NCI-H1930 (cell line): ENCODE measurements at places on chromosomes 3 and 15.

GRCh38 chr15:48855501-48856440 lies 22.2 kb upstream of the EID1 start:
- no peak for DNase-seq

- no peak for DNase-seq
These were observed 16.4 kb downstream of the WNT7A start for GRCh38 chr3:13863382-13863952.

DNA sequence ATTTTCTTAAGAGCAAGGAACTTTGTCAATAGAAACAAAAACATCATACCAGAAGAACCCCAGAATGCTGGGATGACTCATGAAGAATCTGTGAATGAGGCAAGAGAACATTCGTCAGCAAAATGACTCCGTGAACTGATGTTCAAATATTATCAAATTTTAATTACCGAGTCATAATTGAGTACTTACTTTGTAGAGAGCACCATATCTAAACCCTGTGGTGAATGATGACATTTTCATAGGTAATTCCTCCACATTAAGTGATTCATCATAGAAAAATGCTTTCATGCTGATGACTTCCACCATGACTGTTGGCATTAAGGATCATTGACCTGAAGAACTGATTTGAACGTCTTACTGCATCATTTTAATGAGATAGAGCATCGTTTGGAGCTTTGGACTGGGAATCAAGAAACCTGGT lies 56.3 kb downstream of the PPARG start:
- no peak for DNase-seq

DNA sequence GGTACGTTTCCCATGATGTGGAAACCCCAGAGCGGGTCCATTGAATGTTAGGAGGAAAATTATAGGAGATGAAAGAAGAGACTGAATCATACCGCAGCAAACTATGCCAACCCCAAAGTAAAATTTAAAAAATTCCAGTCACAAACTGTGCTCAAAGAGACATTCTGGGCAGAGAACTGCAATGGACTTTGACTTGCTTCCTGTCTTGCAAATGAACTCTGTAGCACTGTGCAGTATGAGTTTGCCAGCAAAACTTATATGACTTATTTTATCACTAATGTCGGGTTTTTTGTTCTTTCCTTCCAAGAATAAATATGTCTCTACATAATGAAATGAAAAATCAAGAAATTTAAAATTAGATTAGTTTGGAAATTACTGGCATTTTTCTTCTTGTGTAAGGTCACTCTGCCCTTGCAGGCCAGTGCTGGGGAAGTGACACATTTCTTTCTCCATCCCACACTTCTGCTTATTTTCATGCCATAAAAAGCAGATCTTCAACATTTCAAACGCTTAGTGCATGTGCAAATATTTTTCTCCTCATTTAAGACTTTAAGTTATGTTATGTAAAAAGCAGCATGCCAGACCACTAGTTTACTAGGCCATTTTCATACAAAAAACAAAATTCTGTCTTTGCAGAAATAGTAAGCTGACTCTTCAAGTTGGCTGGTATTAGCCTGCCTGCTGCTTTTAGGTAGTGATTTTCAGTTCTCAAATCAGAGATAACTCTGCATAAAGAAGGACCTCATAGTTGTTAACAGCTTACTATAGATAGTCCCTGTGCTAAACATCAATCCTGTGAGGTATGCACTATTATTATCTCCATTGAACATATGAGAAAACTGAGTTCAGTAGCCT lies 32.2 kb upstream of the SSR3 start:
- DNase-seq, result no peak

DNA sequence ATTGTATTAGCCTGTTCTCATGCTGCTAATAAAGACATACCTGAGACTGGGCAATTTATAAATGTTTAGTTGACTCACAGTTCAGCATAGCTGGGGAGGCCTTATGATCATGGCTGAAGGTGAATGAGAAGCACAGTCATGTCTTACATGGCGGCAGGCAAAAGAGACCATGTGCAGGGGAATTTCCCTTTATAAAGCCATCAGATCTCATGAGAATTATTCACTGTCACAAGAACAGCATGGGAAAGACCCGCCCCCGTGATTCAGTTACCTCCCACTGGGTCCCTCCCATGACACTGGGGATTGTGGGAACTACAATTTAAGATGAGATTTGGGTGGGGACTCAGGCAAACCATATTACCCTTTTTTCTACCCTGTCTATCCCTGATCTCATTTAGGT lies 51.5 kb upstream of the MYZAP start:
- no peak for DNase-seq

GRCh38 chr3:143881095-143881494 lies 32.8 kb upstream of the SLC9A9 start:
- no peak for DNase-seq

- no peak for DNase-seq
These were observed 43.2 kb upstream of the POLG start for GRCh38 chr15:89377842-89378295.

- DNase-seq, result no peak
These were observed 35.1 kb downstream of the IGSF10 start for GRCh38 chr3:151425627-151426340.

GRCh38 chr15:78056714-78057269 lies 20.7 kb downstream of the TBC1D2B start:
- no peak for DNase-seq

GRCh38 chr3:153927107-153927506 lies 194.1 kb upstream of the ARHGEF26 start:
- DNase-seq, result no peak

GRCh38 chr15:27095886-27096624 lies 125.1 kb downstream of the GABRG3 start:
- no peak for DNase-seq

- DNase-seq, result no peak
These were observed 5.4 kb downstream of the GDPGP1 start for GRCh38 chr15:90239371-90239770.

DNA sequence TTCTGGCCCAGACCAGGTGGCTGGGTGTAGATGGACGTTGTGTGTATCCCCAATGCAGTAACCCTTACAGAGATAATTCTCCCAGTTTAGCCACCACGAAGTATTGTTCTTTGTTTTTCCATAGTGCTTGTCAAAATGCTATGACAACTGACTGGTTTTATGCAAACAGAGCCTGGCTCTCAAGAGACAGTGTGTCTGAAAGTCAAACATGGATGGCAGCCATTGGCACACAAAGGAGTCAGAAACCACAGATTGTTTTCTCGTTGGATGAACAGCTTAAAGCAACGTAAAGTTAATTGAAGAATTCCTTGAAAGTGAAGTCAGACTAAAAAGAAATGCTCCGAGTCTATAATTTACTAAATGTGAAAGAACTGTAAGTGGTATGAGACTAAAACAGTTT lies 91.2 kb downstream of the FILIP1L start:
- peak; percentile 28 for DNase-seq

GRCh38 chr3:181344331-181344730 lies 354.8 kb upstream of the DNAJC19 start:
- peak; percentile 30 for DNase-seq

DNA sequence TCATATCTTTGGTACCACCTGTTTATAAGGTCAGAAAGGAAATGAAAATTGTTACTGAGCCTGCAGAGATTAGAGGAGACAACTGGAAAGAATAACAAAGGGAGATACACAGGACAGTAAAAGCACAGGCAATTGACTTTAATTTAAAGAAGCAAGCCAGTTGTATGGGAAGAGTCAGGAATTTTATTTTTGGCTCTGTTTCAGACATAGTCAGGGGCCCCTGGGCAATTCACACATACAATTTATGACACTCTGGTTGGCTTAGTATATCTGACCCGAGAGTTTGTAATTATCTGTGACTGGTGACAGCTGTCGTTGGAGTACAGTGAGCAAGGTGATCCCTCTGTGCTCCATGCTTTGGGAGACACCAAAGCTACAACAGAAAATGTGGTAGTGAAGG lies 591.9 kb upstream of the NECTIN3 start:
- no peak for DNase-seq
